ENCODE measurements at places on chromosomes 1 and 21.

GRCh38 chr1:8679395-8679800 is 138.0 kb downstream of the RERE start:
- DNase-seq = no peak

- DNase-seq = no peak
These were observed 1211.6 kb upstream of the ADGRL4 start for GRCh38 chr1:80218112-80218511.

DNA sequence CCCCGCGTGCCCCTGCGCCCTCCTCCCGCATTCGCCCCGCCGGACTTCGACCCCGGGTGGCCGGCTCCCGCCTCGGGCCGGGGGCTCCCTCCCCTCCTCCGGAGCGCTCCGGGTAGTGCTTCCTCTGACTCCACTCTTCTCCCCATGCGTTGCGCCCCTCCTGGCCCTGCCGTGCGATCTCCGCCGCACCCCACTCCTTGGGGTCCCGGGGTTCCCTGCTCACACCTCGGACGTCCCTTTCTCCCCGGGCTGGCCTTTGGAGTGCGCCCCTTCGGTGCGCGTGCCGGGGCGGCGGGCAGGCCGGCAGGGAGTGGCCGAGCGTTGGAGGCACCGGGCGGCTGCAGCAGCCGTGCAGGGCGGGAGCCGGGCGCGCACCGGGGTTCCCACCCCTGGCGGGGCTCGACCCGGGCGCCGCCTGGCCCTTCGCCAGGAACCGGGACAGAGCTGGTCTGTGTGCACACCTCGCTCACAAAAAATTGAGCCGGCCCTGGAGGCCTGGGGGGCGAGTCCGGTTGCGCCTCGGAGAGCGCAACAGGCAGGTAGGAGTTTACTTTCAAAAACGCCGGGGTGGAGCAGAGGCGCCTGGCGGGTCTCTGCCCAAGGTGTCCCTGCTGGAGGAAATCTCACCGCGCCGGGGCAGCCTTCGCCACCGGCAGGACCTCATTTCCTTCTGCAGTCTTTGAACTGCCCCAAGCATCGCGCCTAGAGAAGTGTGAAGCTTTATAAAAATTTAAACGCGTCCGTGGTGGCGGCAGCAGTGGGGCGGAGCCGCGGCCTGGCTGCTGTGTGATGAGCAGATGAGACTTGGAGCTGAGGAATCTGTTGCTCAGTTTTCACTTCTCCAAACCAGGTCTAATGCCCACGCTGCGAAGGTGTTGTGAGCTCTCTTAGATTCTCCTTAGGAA is 650 bp downstream of the VANGL1 start:
- DNase-seq = peak; percentile 32

DNA sequence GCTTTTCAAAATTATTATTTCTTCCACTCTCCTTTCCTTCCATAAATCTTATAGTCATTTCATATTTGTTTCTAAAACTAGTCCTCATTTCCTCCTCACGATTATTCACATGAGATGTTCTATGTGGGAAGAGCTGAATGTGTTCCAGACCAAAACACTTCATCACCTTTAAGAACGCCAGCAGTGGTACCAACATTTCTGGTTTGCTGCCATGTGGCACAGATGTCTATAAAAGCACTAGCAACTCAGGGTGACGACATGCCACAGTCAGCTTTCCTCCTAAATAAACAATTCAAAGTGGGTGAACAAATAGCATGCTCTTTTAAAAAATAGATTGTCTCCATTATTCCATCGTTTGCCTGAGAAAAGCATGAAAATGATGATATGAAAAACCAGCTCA is 1217.8 kb upstream of the ADGRL2 start:
- DNase-seq = no peak

DNA sequence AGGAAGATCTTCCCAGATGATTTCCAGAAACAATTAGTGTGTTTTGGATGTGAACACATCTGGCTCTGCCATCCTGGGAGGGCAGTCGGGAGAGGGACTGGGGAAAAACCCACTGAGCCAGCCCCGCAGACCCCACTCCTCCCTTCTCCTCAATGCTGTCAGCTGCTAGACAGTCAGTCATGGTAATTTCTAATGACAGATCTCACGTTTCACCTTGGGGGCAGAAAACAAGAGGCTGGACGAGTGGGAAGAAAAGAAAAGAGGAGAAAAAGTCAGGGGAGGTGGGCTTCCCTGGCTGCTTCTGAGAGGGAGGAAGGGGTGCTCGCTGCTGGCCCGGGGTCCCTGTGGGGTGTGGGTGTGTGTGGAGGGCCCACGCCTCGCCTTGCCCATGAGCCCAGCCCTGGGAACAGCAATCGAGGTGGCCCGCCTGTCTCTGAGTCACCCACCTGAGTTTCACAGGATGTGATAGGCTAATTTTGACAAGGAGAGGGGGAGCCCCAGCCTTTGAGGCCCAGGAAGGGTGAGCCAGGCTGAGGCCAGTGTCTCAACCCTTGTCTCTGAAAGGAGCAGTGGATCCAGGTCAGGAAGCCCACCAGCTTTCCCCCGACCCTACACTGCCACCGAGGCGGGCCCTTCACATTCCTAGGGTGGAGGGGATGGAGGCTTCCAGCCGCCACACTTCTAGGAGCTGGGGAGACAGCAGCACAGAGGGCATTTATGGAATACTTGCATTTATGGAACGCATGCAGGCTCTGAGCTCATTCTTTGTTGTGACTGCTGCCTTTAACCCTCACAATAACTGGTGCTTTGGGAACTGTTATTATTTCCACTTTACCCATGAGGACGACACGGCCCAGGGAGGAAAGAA is 49.1 kb upstream of the IFNLR1 start:
- DNase-seq = no peak

- no peak for DNase-seq
These were observed 1125.7 kb downstream of the BRINP3 start for GRCh38 chr1:189351960-189352359.

GRCh38 chr1:44707959-44708831 is 22.8 kb downstream of the RNU5D-1 start:
- peak; percentile 20 for DNase-seq

- DNase-seq = no peak
These were observed 17.4 kb downstream of the CNN3 start for GRCh38 chr1:94909486-94909885.

DNA sequence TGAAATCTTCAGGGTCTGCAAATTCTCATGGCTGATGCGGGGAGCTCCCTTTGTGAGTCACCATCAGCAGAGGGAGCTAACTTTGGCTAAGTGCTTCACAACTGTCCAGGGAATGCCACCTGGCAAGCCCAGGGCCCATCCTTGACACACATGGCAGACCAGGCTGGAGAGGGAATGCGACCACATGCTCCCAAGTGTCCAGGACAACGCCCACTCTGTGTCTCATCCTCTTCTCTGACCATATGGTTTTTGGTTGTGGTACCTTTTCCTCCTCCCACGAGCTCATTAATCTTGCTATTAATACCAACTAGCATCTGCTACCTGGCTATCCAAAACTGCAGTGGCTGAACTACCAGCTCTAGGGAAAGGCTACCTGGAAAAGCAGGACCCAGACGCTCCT is 37.1 kb upstream of the CLSTN1 start:
- DNase-seq = no peak

GRCh38 chr1:87135329-87135712 is 193.4 kb upstream of the LMO4 start:
- no peak for DNase-seq

DNA sequence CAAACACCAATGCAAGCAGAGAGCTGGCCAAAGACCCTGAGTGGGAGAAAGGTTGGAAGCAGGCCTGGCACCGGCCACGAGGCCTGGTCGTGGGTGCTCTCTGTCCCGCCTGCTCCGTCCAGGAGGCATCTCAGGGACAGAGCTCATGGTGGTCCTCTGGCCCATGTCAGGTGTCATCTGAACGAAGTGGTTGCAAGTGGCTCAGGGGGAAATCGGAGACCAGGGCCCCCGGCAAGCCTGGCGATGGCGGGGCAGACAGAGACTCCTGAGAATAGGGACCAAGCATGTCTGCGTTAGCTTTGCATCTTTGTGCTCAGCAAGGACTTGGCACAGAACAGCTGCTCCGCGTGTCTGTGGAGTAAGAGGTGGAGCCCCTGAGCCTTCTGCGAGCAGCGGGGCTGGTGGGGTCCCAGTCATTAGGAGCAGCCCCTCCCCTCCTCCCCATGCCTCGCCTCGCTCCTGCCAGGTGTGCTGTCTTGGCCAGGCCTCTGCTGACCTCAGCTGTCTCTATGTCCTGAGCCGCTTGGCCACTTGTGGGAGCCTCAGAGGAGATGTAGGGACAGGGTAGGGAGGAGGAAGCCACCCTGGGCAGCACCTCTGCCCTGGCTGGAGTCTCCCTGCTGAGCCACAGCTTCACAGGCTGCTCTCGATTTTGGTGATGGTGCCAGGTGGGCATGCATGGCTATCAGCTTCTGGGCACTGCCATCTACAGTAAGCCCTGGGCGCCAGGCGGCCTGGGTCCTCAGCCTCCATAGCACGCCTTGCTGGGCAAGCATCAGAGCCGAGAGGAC is 362.9 kb upstream of the VAMP3 start:
- no peak for DNase-seq

DNA sequence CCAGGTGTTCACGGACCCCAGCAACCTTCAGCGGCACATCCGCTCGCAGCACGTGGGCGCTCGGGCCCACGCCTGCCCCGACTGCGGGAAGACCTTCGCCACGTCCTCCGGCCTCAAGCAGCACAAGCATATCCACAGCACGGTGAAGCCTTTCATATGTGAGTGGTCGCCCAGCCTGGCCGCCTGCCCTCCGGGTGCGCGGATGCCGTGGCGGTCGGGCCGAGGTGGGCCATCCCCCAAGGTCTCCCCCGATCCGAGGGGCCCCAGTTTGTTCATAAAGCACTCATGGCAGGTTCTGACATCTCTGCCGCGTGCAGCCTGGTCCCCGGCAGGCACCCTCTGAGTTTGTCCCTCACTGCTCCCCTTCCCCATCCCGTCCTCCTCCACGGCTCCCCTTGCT is 49.0 kb upstream of the ARHGEF16 start:
- DNase-seq = no peak

DNA sequence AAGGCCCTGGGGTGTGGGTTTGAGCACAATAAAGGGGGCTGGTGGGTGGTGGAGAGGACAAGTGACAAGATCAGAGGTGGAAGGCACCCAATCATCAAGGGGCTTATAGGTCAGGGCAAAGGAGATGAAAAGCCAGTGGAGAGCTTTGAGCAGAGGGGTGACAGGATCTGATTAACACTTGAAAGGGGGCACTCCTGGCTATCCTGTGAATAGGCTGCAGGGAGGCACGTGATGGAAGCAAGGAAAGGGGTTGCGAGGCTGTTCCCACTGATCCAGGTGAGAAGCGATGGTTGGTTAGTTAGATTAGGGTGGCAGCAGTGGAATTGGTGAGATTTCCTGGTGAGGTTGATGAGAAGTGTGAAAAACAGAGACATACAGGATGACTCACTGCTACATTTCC is 80.6 kb downstream of the WLS start:
- DNase-seq = no peak

- no peak for DNase-seq
These were observed 24.5 kb upstream of the VWA5B1 start for GRCh38 chr1:20266141-20266540.

DNA sequence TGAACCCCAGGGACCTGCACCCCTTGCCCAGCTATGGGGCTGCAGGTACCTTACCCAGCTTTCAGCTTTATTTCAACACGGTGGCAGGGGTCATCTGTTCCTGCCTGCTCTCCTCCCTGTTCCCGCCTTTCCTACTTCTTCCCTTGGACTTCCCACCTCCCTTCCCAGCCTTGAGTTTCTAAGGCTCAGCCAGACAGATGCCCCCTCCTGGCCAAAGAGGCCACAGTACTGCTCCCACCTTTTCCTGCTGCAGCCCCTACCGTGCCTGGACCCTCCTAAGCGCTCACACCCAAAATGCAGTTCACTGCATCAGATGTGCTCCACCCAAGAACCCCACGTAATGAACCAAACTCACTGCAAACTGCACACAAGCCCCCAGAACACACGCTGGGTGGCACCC is 7.7 kb downstream of the NOC2L start:
- DNase-seq = no peak

DNA sequence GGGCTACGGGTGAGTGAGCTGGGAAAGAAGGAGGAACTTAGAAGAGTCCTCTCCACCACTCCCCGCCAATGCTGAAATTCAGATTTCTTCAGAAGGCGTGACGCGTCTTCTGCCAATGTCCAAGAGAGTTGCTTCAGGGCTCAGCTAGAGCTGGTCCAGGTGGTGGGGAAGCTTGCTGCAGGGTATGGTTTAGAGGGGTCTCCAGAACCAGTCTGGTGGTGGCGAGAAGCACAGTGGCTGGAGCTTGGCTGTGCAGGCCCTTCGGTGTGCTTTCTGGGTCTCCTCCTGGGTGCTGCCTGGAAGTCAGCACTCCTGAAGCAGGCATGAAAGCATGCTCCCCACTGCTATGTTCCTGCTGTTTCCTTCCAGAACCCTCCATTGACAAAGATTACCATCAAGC is 387.2 kb downstream of the PTPRU start:
- no peak for DNase-seq

DNA sequence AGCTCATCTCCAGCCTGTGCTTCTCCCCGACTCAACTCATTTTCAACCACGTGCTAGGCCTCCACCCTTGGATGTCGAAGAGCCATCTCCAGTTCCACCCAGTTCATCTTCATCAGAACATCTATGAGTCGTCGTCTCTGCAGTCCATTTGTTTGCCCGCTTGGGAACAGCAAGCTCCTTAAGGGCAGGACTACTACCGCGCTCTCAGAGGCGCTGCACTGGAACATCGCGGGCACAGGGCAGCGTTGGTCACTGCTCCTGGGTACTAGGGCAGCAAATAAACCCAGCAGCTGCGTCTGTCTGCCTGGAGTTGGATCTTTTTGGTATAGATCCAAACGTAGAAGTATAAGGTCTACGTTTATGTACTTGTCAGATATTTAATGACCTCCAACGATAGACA is 478 bp upstream of the PRDM2 start:
- DNase-seq = no peak

DNA sequence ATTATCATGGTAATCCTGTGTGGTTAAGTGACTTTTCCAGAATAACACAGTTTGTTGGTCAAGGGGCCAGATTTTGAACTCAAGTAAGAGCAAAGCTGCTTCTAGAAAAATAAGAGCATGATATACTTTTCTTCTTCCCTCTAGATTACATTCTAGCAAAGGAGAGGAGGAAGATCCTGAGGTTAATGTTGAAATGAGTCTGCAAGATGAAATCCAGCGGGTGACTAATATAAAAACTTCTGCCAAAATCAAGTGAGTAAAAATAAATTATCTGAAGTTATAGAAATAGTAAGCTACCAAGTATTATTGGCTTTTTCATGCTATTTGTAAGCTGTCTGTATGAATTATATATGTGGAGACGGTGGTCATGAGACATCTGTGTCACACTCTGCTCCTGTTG is 12.8 kb downstream of the WDR3 start:
- no peak for DNase-seq

Measured in CD4-positive, alpha-beta T cell treated with Interleukin-1 beta for 1 hour (primary cell).